ENCODE measurements at places on chromosomes 6 and 20. TPM values are rescaled to one million over a fixed set of nuclear protein-coding genes. Genes with fewer than 3 reads are reported as not detected.

DNA sequence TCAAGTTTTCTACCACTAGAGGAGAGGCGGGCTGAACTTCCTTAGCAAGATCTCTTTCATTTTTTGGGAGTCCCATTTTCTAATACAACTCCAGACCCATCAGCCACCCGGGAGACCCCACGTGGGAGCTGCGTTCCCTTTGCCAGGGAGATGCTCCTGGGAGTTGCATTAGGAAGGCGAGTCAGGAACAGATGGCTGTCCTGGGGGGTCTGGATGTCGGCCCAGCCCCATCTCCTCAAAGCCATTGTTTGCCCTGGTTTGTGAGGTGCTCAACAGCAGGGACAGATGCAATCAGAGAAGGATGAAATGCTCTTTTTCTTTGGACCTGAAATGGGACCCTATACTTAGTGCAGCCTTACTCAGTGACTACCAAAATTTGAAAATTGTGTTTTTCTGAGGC, 39.4 kb downstream of the CARMIL1 start:
- no peaks in the 10 kb centered on the region for H3K27me3 ChIP-seq
- peaks cover 5% of the 10 kb centered on the region for H3K4me1 ChIP-seq
- no peaks in the 10 kb centered on the region for H3K36me3 ChIP-seq

- no peaks in the 10 kb centered on the region for H3K27me3 ChIP-seq
- peaks cover 1% of the 10 kb centered on the region for H3K4me1 ChIP-seq
- H3K36me3 ChIP-seq = no peaks in the 10 kb centered on the region
- H3K4me3 ChIP-seq = no peak overlapping the region
- no peak overlapping the region for H3K27ac ChIP-seq
- no peak for DNase-seq
These were observed 162.5 kb downstream of the VEGFA start for GRCh38 chr6:43932259-43933147.

- no peak overlapping the region for H3K27ac ChIP-seq
- DNase-seq = no peak
- H3K36me3 ChIP-seq = no peaks in the 10 kb centered on the region
- H3K4me3 ChIP-seq = no peak overlapping the region
These were observed 103.8 kb upstream of the FLRT3 start for GRCh38 chr20:14441201-14441600.

- no peaks in the 10 kb centered on the region for H3K36me3 ChIP-seq
- DNase-seq = no peak
- no peak overlapping the region for H3K27ac ChIP-seq
- H3K4me3 ChIP-seq = no peak overlapping the region
These were observed 27.2 kb downstream of the ARID1B start for GRCh38 chr6:156804402-156804801.

GRCh38 chr6:129416337-129416990, 293.5 kb downstream of the ARHGAP18 start:
- H3K27me3 ChIP-seq = no peaks in the 10 kb centered on the region
- no peak overlapping the region for H3K27ac ChIP-seq
- H3K4me3 ChIP-seq = no peak overlapping the region
- no peaks in the 10 kb centered on the region for H3K4me1 ChIP-seq

DNA sequence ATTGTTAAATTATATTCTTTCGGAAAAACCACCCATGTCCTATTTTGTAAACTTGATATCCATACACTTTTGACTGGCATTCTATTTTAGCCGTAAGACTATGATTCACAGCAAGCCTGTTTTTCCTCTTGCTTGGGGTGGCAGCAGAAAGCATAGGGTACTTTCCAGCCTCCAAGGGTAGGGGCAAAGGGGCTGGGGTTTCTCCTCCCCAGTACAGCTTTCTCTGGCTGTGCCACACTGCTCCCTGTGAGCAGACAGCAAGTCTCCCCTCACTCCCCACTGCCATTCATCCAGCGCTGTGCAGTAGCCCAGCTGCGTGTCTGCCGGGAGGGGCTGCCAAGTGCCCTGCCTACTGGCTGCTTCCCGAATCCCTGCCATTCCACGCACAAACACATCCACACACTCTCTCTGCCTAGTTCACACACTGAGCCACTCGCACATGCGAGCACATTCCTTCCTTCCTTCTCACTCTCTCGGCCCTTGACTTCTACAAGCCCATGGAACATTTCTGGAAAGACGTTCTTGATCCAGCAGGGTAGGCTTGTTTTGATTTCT, 2.1 kb upstream of the ESR1 start:
- peak; percentile 49 for DNase-seq
- peaks cover 9% of the 10 kb centered on the region for H3K4me1 ChIP-seq
- no peaks in the 10 kb centered on the region for H3K36me3 ChIP-seq

DNA sequence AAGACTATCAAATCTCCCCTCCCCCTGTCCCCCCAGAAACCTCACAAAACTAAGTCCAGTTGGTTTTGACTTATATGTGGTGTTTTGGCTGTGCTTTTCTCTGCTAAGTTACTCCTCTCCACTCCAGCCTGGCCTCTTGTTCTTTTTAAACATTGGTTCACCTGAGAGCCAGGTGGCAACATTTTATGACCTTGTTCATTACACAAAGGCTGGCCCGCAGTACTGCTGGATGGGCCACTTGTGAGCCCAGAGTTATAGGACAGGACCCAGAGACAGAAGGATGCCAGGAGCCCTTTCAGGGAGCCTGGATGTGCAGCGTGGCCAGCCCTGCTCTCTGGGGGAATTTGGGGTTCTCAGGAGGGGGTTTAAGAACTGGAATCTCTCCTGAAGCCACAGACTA, 90.0 kb downstream of the RAMACL start:
- no peaks in the 10 kb centered on the region for H3K27me3 ChIP-seq
- no peak overlapping the region for H3K4me3 ChIP-seq
- no peaks in the 10 kb centered on the region for H3K36me3 ChIP-seq
- no peaks in the 10 kb centered on the region for H3K4me1 ChIP-seq
- H3K27ac ChIP-seq = no peak overlapping the region
- no peak for DNase-seq

DNA sequence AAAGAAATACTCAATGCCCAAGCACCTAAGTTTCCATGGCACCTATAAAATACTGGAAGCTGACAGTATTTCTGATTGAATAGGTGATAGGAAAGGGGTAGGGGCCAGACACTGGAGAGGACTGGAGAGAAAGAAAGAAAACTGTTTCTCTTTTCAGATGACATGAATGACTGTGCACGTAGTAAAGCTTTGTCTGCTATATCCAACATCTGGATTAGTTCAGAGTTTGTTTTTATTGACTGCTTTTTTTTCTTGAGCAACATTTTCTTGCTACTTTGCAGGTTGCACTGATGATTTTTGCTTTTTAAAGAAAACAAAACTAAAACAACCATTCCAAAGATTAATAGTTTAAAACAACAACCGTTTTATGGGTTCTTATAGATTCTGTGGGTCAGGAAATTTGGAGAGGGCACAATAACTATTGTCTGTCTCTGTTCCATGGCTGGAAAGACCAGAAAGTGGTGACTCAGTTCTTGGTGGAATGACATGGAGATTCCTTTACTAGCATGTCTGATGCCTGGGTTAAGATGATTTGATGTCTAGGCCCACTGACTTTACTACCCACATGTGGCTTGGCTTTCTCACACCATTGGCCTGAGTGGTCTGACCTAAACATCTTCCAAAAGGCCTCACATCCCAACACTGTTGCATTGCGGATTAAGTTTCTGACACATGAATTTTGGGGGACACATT, 12.2 kb upstream of the LRP11 start:
- H3K27ac ChIP-seq = no peak overlapping the region
- no peak overlapping the region for H3K4me3 ChIP-seq
- H3K36me3 ChIP-seq = no peaks in the 10 kb centered on the region
- H3K27me3 ChIP-seq = no peaks in the 10 kb centered on the region
- DNase-seq = no peak

GRCh38 chr6:134097114-134097707, 44.8 kb upstream of the SLC2A12 start:
- no peaks in the 10 kb centered on the region for H3K27me3 ChIP-seq
- no peak overlapping the region for H3K4me3 ChIP-seq
- H3K27ac ChIP-seq = no peak overlapping the region
- DNase-seq = peak; percentile 62
- H3K36me3 ChIP-seq = no peaks in the 10 kb centered on the region

DNA sequence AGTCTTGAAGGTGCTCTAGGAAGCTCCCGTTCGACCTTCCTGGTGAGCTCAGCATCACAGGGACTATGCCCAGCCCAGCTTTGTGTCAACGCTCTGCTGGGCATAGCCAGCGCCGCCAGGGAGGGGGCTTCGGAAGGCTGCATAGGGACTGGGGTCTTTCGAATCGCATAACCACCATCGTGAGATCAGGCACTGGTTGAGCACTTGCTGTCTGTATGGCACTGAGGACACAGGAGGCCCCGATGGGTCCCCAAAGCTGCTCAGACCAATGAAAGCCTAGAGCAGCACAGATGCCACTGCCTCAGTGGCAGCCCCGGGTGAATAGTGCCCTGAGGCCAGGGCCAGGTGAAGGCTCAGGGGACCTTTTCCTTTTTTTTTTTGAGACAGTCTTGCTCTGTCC, 96.7 kb downstream of the TAF4 start:
- H3K4me1 ChIP-seq = peaks cover 6% of the 10 kb centered on the region
- H3K4me3 ChIP-seq = no peak overlapping the region
- H3K27ac ChIP-seq = no peak overlapping the region

DNA sequence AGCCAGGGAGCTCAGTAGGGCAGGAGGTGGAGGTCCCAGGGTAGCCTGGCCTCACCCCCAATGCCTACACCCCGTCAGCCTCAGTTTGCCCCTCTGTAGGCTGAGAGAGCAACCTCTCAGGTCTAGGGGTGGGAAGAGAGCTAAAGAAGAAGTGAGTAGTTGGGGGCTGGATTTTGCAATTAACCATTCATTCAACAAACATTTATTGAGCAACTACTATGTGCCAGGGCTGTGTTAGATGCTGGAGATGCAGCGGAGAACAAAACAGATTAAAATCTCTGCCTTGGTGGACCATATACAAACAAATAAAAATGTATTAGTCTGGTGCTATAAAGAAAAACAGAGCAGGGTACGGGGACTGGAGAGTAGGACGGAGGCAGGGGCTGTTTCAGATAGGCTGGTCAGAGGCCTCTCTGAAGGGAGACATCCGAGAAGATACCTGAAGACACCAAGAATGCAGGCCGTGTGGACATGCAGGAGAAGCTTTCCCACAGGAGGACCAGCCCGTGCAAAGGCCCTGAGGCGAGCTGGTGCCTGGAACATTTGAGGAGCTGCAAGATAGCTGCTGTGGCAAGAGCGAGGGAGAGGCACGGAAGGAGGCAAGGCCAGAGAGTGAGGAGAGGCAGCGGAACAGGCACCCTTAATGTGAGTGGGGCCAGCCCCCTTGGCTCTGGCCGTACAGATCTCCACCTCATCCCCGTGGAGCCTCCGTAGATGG, 60.3 kb downstream of the GRM4 start:
- no peak for DNase-seq
- no peak overlapping the region for H3K27ac ChIP-seq
- H3K27me3 ChIP-seq = no peaks in the 10 kb centered on the region
- H3K36me3 ChIP-seq = no peaks in the 10 kb centered on the region

DNA sequence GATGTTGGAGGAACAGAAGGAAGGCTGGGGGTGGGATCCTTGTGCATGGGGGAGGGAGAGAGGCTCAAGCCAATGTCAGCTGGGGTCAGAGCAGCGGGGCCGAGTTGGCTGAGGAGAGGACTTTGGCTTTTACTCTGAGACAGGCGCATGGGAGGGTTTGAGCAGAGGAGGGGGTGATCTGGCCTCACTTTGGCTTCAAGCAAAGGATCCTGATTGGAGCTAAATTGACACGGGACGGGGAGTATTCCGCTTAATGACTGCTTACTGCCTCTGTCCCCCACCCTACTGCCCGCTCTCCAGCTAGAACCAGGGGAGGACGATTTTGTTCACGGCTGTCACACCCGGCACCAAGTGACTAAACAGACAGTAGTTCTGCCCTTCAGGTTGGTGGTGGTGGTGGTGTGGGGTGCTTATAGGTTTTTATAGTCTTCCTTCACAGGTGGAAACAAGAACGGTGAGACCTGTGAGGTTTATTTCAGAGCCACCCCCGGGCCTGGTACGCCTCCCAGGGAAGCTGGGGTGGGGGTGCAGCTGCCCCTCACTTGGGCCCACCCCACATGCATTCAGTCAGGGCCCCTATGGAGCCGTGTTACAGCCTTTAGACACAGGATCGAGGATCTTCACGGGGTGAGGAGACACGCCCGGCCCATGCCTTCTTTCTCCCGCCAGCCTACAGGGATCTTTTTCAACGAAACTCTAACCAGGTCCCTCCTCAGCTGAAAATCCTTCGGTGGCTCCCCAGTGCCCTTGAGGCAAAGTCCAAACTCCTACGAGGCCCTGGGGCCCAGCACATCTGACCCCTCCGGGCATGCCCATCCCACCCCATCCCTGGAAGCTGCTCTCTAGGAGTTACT, 1.3 kb upstream of the SNAI1 start:
- no peaks in the 10 kb centered on the region for H3K36me3 ChIP-seq
- no peak for DNase-seq
- H3K27ac ChIP-seq = no peak overlapping the region
- H3K4me3 ChIP-seq = no peak overlapping the region

DNA sequence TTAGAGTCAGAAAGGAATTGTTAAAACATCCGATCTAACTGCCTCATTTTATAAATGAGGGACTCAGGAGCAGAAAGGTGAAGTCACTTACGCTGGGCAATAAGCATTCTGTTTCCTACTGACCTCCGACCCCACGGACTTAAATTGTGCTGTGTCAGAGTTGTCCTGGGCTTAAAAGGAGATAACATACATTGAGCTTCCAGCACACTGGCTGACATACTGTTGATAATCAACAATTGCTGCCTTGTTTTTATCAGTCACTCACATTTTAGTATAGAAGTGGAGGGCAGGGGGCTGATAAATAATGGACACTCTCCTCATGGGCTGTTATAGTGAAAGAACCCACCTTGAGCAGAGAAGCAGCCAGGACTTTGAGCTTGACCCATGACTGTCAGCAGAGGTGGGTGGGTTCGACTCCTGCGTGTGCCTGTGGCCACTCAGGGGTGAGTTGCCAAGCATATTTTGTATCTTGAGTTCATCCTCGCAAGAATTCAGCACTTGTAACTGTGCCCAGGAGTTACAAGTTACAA, 166.5 kb upstream of the JARID2 start:
- H3K27ac ChIP-seq = no peak overlapping the region
- H3K4me1 ChIP-seq = no peaks in the 10 kb centered on the region
- H3K27me3 ChIP-seq = no peaks in the 10 kb centered on the region
- no peak for DNase-seq

GRCh38 chr20:63782051-63782471, 42.5 kb downstream of the SLC2A4RG start:
- H3K27me3 ChIP-seq = no peaks in the 10 kb centered on the region
- no peak overlapping the region for H3K4me3 ChIP-seq
- H3K4me1 ChIP-seq = peaks cover 3% of the 10 kb centered on the region
- H3K36me3 ChIP-seq = no peaks in the 10 kb centered on the region

- H3K36me3 ChIP-seq = no peaks in the 10 kb centered on the region
- no peaks in the 10 kb centered on the region for H3K27me3 ChIP-seq
- no peak for DNase-seq
- no peak overlapping the region for H3K4me3 ChIP-seq
- peaks cover 3% of the 10 kb centered on the region for H3K4me1 ChIP-seq
These were observed 30.4 kb downstream of the ATXN1 start for GRCh38 chr6:16730738-16731477.

GRCh38 chr6:139981768-139982181, 607.3 kb upstream of the CITED2 start:
- H3K4me3 ChIP-seq = no peak overlapping the region
- H3K27ac ChIP-seq = no peak overlapping the region
- no peaks in the 10 kb centered on the region for H3K27me3 ChIP-seq

The THBS2 gene
- 73.9 TPM for total RNA-seq

The TSBP1 gene
- not detected for total RNA-seq

All from ovary (tissue), 10 donors.